ENCODE measurements at places on chromosomes 12 and 14.

GRCh38 chr12:70049596-70050360, 193.5 kb upstream of the CNOT2 start:
- peak; percentile 3 for DNase-seq

- DNase-seq, result no peak
Measured at GRCh38 chr12:117718559-117718958, 250.2 kb downstream of the KSR2 start.

- DNase-seq, result no peak
Measured at GRCh38 chr12:67271976-67272375, 2.8 kb downstream of the CAND1 start.

- DNase-seq, result no peak
Measured at GRCh38 chr14:75597149-75597548, 18.7 kb downstream of the FLVCR2 start.

DNA sequence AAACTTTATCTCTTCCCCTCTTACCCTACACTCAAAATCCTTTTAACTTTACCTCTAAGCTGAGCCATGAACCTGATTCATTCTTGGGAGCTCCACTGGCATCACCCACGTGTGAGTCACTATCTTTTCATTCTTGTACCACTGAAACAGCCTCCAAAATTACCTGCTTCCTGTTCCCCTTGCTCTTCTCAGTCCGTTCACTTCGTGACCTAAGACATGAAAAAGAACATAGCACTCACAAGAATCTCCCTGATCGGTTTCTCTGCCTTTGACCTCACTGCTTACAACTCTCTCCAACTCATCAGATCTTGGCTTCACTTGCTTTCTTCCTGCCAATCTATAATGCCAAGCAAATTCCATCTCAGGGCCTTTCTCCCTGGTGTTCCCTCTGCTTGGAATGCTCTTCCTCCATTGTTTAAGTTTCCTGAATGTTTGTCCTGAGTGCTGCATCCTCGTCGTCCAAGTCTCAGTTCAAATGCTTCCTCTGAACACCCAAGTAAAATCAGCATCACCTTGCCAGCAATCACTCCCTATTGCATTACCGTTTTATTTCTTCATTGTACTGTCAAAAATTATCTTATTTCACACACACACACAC, 9.2 kb downstream of the GLIPR1 start:
- no peak for DNase-seq

DNA sequence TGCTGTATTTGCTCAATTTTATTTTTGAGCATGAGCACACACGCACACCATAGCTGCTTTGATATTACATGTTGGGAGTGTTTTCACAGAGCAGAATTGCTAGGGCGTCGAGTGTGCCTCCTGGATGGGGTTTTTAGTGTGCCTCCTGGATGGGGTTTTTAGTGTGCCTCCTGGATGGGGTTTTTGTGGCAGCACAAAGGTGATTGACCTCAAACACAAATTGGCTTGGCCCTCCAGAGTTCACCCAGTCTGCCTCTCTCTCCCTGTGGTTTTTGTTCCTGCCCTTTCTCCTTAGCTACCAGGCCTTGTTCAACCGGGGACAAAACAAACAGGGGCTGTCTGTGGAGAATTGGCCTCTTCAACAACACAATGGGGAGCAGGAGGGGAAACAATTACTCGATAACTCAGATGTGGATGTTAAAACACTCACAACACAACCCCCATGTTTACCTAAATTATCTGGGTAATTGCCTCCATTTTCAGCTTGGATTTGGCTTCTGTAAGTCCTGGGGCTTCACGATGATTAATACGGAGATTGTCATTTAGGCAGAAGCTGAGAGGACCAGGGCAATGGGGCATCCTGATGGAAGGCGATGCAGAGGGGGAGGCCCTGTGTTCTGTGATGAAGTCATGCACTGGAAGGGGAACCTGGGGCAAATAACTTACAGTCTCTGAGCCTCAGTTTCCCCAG, 26.9 kb downstream of the TBX3 start:
- no peak for DNase-seq

GRCh38 chr14:31484754-31485153, 3.1 kb downstream of the GPR33 start:
- DNase-seq, result no peak

- no peak for DNase-seq
Measured at GRCh38 chr12:65924716-65925115, 100.4 kb downstream of the HMGA2 start.

DNA sequence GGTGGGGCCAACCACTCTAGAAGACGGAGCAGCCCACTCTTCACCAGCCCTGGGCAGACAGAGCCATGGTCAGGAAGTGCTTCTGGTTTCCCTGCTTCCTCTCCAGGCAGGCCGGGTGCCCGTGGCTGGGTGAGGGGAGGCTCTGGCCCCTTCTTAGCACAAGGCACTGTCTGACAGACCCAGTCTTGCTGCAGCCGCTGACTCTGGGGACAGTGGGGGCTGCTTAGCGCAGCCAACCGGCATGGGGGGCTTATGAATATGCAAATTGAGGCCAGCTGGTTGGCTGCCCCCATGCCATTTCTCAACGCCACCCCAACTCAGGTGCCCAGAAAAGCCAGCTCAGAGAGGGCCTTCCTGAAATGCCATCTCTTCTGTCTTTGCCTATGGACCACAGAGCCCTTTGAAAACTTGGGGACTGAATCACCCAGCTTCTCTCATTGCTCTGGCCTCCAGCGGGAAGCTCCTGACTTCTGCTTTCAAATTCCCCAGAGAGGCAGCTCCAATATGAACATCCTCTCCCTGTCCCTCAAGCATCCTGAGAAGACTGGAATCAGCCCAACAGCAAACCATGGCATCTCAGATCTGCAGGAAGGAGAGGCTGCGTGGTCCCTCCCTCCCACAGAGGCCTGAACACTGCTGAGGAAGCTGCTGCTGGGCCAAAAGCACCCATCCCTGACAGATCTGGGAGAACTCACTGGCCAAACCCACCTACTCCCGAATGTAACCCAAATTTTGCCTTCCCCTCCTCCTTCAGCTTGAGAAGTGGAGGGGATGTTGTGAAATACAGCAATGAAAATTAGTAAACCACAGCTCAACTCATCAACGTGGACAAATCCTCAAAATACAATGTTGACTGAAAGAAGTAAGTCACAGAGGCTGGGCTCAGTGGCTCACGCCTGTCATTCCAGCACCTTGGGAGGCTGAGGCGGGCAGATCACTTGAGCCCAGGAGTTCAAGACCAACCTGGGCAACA, at the start of gene PROX2:
TSS of gene PROX2 (minus strand) at position 205 of the 973 bp plus-strand sequence. CDS start 12,311 bp downstream, outside the sequence.
- peak; percentile 35 for DNase-seq

GRCh38 chr12:123469978-123470377, 12.0 kb downstream of the SNRNP35 start:
- DNase-seq, result no peak

GRCh38 chr14:26966908-26967307, 369.1 kb upstream of the NOVA1 start:
- no peak for DNase-seq

- DNase-seq, result no peak
Measured at GRCh38 chr12:119840582-119840981, 36.5 kb downstream of the CIT start.

DNA sequence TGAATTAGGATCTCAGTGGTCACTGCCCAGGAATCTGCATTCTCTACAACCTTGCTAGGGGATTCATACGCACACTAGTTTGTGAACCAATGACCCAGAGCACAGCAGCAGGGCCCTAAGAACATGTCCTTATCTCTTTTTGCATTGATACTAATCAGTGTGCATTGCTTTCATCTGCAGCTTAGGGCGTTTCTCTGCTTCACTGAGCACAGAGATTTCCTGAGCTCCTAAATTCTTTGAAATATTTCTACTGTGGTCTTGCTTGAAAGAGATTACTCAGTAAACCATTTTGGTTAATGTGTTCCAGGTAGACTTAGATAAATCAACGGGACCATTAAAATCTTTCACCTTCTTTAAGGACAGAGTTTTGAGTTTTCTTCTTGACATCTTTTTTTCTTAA, 351.3 kb upstream of the KITLG start:
- DNase-seq, result no peak

DNA sequence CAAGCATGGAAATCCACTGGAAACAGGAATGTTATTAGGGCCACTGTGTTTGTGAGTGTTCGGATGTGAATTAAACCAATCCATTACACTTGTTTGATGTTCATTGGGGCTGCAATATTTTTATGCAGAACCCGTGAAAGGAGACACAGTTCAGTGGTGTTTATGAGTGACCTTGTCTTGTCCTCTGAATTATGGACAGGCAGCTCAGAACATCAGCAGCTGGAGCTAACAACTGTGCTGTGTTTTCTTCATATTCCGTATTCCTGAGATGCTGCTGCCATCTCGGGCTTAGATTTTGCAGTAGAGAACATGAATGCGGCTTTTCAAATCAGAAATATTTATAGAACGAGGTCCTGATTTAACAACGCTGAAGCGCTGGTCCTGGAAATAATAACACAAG, 20.3 kb upstream of the CACNA1C start:
- no peak for DNase-seq

DNA sequence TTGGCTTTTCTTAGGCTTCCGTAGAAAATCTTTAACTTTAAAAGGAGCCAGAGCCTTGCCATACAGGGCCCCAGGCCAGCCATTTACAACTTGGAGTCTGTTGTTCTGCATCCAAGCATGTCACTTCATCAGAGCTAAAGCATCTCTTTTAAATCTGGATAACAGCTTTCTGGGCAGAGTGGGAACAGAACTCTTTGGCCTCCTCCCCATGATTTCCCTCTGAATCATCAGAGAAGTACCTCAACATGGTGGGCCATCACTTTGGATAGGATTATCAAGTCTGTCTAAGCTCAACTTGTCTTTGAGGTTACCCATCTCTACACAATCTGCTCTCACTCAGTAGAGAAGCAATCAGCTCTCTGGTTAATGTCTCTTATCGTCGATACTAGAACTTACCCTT, 170.9 kb downstream of the SLC6A15 start:
- no peak for DNase-seq

GRCh38 chr14:91351512-91351862, 66.1 kb downstream of the CCDC88C start:
- no peak for DNase-seq

DNA sequence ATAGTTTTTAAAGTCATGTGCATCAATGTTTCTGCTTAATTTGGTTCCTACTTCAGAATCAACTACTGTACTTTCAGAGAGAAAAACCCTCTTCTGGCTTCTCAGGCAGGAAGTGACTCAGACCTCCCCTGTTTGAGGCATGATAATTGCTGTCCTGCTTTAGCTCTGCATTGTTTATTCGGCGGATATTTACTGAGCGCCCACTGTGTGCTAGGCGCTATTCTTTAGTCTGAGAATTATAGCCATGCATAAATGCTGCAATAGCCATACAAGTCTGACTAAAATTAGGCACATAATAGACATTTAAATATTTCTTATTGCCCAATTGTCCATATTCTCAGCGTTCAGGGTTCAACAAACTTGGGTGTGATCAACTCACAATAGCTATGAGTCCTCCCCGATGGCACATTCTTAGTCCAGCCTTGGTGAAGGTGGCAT, 6.1 kb upstream of the AMIGO2 start:
- peak; percentile 62 for DNase-seq

GRCh38 chr12:120368789-120369602, at the start of gene MSI1:
TSS of gene MSI1 (minus strand) at chr12:120369164. CDS start at chr12:120369091, 73 bp downstream.
- no peak for DNase-seq

DNA sequence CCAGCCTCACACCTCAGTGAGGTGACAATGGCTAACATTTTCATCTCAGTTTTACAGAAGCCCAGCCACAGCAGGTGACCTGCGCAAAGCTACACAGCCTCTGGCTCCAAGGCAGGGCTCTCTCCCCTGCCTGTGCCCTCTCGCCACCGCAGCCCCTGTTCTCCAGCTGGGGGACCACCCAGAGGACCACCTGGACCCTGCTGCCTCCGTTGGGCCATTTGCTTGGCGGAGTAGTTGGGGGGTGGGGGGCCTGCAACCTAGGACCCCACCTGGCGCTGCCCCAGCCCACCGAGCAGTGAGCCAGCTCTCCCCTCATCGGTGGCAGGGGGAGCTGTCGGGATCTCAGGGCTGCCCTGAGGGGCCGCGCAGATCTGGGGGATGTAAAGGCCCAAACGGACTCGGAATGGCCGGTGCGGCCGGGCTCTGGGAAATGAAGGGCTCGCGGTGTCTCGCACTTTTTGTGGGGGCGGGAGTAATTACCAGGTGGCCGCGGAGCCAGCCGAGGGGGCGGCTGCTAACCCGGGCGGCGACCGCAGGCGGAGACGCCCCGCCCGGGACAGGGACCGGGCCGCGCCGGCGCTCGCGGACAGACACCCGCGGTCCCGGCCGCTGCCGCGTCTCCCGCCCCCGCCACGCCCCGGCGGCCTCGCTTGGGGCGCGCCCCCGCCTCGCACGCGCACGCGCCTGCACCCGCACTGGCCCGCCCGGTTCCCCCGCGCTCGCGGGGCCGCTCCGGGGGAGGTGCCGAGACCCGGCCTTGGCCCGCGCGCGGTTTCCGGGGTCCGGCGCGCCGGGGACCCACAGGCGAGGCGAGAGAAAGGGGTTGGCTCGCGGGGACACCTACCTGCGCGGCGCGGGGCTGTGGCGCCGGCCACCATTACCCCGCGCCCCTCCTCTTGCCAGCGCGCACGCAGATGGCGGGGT, 8.6 kb upstream of the GPR68 start:
- DNase-seq, result no peak

DNA sequence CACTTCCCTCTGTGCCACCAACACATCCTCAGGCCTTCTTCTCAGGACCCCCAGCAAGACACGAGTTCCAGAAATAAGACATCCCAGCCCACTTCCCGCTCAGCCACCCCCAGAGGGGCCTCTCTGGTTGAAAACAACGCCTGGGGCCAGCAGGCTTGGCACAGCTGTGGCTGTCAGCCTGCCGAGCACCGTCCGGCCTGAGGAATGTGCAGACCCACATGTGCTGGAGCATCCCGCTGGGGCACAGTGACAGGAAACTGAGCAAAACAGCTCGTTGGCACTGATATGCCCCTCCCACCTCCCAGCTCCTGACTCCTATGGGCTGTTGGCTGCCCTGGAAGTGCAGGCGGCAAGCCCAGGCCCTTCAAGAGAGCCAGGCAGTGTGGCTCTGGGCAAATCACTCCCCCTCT, 1.4 kb downstream of the SYNE3 start:
- no peak for DNase-seq

GRCh38 chr14:55446127-55446736, 5.8 kb upstream of the TBPL2 start:
- peak; percentile 72 for DNase-seq

DNA sequence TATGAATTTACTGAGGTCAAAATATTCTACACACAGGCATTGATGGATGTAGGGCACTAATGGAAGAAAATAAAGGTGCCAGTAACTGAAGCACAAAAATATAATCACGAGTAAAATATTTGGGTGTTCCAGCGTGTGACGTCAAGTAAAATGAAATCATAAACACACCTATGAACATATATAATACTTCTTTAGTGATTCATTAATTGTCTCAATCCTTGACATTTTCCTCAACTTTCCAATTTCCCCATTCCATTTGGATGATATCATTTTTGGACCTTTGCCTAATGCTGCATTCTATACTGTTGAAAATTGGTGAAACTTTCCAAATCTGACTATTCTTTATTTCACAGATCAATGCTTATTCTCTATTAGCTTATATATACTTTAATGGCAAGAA, 649.3 kb downstream of the GALC start:
- DNase-seq, result no peak

GRCh38 chr12:43100231-43100630, 451.8 kb downstream of the ADAMTS20 start:
- DNase-seq, result no peak

- no peak for DNase-seq
Measured at GRCh38 chr14:69041783-69042182, 62.7 kb upstream of the ACTN1 start.

GRCh38 chr12:6085841-6086240, 38.6 kb downstream of the VWF start:
- no peak for DNase-seq

Data from CD8-positive, alpha-beta T cell (primary cell).